Airway epithelial cell (primary cell): ENCODE measurements at places on chromosomes 6 and 20. TPM values are rescaled to one million over a fixed set of nuclear protein-coding genes. Genes with fewer than 3 reads are reported as not detected.

TMC2 gene
- total RNA-seq, result not detected in 2 replicates

SMLR1 gene
- not detected in 2 replicates for total RNA-seq

KIF6 gene
- not detected in 2 replicates for total RNA-seq

PPP1R16B gene
- total RNA-seq, result under 0.01 TPM in 1 of 2 replicates, not detected in the other

LHFPL5 gene
- total RNA-seq, result 0.21 TPM in 1 of 2 replicates, not detected in the other
